ENCODE measurements at places on chromosomes 1 and 21.

DNA sequence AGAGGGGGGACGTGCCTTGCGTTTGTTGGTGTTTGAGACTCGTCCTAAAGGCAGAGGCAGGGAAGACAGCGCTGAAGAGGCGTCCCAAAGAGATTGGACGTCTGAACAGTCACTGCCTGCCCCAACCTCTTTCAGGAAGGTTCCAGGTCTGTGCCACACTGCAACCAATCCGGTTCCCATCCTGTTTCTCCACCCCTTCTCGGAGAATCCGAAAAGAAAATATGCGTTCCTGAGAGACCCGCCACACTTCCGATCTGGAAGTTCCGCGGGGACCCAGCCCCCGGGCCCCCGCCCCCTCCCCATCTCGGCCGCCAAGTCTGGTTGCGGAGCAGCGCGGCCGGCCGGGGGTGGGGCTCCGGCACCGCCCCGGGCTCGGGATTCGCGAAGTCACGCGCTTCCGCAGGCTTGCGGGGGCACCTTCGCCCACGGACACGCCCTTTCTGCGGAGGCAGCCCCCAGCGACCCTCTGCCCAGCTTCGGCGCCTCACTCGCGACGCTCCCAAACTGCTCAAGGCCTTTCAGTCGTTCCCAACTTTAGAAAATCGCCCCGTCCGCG lies 124.5 kb upstream of the DPYD start:
- peak; percentile 32 for DNase-seq

DNA sequence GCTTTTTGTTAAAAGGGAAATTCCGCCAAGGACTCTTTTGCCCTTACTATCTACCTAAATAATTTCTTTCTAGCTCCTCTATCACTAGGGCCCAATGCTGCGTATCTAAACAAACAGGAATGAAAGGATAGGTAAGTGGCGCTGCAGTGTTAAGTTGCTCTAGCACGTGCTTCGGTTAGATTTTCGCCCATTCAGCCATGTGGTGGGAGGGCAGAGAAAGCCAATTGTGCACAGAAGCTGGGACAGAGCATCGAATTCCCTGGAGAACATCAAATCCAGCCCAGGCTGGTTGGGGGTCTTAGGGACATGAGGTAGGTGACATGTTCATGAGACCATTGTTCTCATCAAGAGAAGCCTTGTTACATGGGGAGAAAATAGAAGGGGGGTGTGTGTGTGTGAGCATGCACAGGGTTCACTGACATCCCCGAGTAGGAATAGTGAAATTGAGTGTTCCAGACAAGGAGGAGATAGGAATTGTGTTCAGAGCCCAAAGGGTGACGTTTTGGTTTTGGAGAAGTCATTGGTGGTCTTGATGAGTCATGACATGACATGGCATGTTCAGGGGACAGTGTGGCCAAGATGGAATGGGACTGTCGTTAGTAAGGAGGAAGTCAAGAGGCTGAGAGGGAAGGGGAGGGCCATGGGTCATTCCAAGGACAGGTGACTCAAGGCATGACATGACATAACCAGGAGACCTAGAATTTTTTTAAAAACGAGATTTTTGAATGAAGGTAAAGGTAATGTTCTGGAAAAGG lies 107.1 kb downstream of the TLR5 start:
- no peak for DNase-seq

GRCh38 chr1:91502672-91503184 lies 2.1 kb downstream of the CDC7 start:
- DNase-seq = peak; percentile 16

GRCh38 chr1:230459465-230459864 lies 33.3 kb upstream of the PGBD5 start:
- DNase-seq = no peak

- no peak for DNase-seq
Observed at GRCh38 chr21:42265231-42265812, 46.4 kb downstream of the ABCG1 start.

GRCh38 chr1:168390271-168390670 lies 109.6 kb downstream of the TBX19 start:
- DNase-seq = no peak

- no peak for DNase-seq
Observed at GRCh38 chr1:228164561-228165371, 838 bp upstream of the IBA57 start.

GRCh38 chr21:26958788-26959187 lies 8.1 kb downstream of the ADAMTS5 start:
- DNase-seq = no peak

GRCh38 chr1:205939690-205940330 lies 3.4 kb downstream of the SLC26A9 start:
- DNase-seq = no peak

- no peak for DNase-seq
Observed at GRCh38 chr1:116476321-116476720, 94.5 kb downstream of the CD58 start.

- no peak for DNase-seq
Observed at GRCh38 chr1:60942291-60942690, 140.1 kb upstream of the NFIA start.

- DNase-seq = peak; percentile 16
Observed at GRCh38 chr1:156766298-156767100, 836 bp upstream of the PRCC start.

GRCh38 chr1:157230500-157230899 lies 92.3 kb upstream of the ETV3 start:
- DNase-seq = no peak

GRCh38 chr1:1425753-1426495 lies 4.8 kb upstream of the ANKRD65 start:
- DNase-seq = no peak

DNA sequence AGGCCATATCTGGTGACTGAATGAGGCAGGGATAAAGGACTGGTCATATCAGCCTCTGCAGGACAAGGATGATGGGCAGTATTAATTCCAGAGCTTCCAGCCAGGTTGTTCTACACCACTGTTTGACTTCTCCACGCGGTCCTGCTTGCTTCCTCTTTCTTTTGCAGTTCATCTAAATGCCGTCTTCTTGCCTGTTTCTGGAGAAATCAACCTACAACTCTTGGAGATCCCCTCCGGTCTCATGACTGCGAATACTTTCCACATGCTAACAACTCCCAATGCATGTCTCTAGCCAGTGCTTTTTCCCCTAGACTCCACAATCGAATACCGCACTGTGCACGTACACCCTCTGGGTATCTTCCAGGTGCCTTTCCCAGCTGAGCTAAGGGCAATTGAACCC lies 14.1 kb upstream of the TIAM1 start:
- DNase-seq = no peak

DNA sequence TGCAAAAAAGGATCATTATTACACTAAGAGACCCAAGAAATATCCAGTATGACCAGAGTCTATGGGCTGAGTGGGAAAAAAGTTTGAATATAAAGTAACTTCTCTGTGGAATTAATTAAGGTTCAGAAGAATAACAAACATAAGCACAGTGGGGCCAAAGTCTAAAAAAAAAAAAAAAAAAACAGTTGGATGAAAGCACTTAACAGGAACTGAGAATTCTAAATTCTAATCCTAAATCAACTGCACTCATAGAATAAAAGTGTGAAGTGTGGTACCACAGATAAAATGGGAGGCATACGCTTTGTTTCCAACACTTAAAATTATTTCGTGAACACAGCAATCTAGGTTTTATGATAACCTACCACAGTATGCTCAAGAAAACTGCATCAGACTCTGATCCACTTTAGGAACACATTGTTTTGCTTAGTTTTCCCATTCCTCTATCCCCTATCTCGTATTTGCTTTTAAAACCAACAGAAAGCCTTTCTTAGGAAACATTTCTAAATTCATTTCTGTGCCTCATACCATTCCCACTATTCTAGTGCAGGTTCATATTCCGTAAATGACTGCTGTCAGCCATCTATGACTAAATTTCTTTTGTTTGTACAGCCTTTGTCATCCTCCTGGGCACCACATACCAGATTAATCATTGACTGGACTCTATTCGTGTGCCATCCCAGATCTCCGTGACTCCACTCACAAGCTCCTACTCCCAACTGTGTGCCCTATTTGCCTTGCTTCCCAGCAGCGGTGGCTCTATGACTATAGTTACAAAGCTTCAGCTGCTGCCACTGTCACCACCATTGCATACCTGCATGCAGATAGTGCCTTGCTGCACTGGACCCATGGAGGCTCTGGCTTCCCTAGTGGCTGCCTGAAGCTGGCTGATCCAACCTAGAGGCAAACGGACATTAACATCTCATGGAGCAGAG lies 24.9 kb downstream of the CHML start:
- DNase-seq = no peak
